ENCODE measurements at places on chromosomes 2 and 18.

GRCh38 chr18:21759836-21760235 is 19.2 kb downstream of the MIB1 start:
- DNase-seq, result no peak

GRCh38 chr2:37263839-37264238 is 32.4 kb downstream of the NDUFAF7 start:
- DNase-seq, result no peak

- no peak for DNase-seq
Measured at GRCh38 chr2:677959-678550, 849 bp upstream of the TMEM18 start.

GRCh38 chr18:498931-499775 is 1.3 kb downstream of the COLEC12 start:
- no peak for DNase-seq

DNA sequence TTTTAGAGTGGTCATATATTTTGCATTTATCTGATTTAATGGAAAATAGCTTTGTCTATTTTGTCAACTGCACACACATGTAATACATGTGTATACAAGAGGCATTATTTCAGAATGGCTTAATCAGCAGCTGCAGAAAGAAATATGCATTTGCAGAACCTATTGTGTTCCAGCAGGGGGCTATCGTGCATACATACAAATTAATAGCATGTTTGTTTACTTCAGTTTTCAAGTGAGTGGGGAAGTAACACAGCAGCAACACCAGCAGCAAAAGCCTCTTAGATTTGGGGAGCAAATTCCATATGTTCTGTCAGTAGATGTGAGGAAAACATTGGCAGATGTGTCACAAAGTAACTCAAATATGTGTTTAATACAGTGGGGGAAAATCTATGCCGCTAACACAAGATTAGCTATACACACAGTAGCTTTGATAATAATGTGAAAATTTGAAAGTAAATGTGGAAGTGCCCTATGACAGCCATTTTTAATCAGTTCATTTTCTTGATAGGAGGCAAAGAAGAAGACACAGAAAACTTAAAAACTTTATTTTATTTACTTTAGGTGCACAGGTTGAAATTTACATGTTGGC is 218.1 kb downstream of the WDR7 start:
- DNase-seq, result peak; percentile 70

- no peak for DNase-seq
Measured at GRCh38 chr2:75221862-75222261, 22.5 kb upstream of the TACR1 start.

DNA sequence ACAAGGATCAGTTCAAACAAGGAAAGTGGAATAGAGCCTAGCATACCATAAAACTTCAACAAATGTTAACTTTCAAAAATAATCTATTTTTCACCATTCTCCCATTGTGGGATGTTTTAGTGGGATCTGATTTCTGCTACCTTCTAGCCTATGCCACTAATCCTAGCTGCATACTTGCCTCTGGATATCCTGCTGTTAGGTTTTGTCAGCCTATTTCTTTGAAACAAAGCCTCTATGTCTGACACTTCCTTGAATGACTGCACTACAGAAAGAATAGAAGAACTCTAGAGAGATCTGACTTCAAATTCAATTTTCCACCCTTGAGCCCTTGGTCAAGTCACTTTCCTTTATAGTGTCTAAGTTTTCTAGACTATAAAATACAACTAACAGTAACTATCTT is 291.5 kb downstream of the PTH2R start:
- no peak for DNase-seq

DNA sequence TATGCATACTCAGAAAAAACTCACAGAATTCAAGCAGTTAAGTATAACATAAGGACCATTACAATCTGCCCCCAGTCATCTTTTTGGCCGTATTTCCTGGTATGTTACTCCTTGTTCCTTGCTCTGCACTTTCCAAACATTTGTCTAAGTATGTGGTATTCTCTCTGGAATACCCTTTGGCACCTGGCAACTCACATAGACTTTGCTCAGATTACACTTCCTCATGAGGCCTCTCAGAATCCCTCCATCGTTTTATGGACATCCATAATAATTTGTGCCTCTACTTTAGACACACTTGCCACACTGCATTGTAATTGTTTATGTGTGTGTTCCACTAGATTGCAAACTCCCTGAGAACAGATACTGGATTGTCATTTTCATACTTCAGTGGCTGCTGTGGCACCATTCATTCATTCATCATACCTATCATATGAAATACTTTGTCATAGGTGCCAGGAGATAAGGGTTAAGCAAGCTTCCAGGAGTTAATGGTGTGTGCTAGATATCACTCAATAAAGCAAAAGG is 84.0 kb downstream of the HIBCH start:
- DNase-seq, result no peak

- no peak for DNase-seq
Measured at GRCh38 chr2:64502860-64503259, 21.3 kb upstream of the AFTPH start.

GRCh38 chr2:215604606-215605005 is 168.7 kb upstream of the FN1 start:
- no peak for DNase-seq

DNA sequence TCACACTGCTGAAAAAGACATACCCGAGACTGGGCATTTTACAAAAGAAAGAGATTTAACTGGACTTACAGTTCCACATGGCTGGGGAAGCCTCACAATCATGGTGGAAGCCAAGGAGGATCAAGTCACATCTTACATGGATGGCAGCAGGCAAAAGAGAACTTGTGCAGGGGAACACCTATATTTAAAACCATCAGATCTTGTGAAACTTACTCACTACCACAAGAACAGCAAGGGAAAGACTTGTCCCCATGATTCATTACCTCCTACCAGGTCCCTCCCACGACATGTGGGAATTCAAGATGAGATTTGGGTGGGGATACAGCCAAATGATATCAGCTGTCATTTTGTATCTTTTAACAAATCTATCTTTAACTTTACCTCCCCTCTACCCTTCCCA is 251.1 kb upstream of the RASGRP3 start:
- no peak for DNase-seq

DNA sequence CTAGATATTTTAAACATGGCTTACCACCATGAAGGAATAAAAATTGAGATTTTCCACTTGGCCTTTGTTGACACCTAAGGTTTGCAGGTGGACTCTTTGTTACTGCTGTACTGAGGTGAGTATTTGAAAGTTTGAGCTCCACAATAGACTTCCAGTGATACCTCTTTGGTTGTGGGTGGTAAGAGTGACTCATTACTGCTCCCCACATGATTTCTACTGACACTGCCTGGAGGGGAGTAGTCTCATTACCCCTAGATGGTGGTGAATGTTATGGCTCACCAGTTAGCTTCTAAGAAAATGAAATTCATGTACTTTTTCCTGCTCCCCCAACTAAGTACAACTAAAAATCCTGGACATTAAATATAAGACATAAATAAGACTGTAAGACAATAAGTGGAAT is 1183.1 kb upstream of the TMEFF2 start:
- no peak for DNase-seq

GRCh38 chr2:85577386-85578242 is at the start of gene VAMP8:
VAMP8 (plus strand) TSS chr2:85577586; CDS start chr2:85577647, 61 bp downstream.
- DNase-seq, result peak; percentile 77
